ENCODE measurements at places on chromosomes 16 and 17.

DNA sequence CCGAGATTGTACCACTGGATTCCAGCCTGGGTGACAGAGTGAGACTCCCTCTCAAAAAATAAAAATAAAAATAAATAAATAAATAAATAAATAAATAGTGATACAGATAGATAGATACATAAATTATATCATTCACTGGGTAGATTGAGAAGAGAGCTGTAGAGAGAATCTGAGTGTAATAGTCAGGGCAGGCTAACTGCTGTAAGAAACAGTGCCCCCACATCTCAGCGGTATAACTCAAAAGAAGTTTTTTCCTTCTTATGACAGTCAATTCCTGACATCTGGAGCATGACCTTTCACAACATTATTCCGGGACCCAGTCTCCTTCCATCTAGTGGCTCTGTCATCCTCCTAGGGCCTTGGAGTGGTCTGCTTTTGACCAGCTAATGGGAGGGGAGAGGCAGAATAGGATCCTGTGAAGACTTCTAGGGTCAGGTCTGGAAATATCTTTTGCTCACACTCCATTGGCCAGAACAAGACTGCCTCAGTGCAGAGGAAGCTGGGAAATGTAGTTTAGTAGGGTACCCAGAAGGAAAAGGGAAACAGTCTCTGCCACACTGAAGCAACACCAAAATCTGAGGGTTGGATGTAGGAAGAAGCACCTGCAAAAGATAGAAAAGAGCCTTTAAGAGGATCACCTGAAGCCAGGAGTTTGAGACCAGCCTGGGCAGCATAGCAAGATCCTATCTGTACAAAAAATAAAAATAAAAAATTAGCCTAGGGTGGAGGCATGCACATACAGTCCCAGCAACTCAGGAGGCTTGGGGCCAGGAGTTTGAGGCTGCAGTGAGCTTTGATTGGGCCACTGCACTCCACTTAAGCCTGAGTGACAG, 3.0 kb upstream of the QPRT start:
- no peak for DNase-seq

DNA sequence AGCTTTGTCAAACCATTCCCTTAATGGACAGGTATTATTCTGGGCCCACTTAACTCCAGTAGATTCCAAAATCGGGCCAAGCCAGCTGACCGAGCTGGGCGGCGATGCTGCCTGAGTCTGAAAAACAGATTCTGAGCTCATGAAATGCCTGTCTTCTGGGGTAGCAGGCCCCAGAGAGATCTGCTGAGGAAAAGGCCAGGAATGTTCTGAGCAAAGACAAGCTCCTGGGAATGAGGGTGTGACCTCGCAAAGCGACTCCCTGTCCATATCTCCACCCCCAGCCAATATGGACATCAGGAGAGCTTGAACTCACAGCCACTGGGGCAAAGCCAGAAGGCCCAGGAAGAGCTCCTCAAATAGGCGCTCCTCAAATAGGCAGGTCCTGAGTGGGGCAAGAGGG, 23.7 kb downstream of the ZNF423 start:
- DNase-seq: no peak

GRCh38 chr16:66695935-66696668, 441 bp downstream of the CMTM4 start:
- no peak for DNase-seq

- no peak for DNase-seq
These were observed 47.5 kb downstream of the XYLT1 start for GRCh38 chr16:17423221-17423620.

Measured in GM04504 (cell line).